ENCODE measurements at places on chromosomes 1 and 21.

- DNase-seq = no peak
Measured at GRCh38 chr21:45638707-45639106, 4.8 kb upstream of the PCBP3 start.

DNA sequence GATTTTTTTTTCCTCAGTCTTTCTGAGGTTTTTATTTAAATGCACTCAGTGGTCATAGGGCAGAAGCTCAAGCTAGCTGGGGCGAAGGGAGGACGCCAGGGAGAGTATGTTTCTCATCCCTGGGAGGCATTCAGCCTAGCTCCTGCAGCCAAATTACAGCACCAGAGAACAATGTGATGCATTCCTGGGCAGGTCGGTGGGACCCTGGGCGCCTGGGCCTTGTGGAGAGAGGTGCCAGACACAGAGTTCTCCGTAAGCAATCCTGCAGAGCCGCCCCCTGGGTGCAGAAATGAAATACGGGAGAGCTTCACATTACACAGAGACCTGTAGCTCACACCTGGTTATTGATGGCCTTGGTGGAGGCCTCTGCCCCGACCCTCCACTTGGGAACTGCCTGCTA is 15.5 kb downstream of the WNT2B start:
- DNase-seq = peak; percentile 86

- no peak for DNase-seq
Measured at GRCh38 chr1:213060836-213061235, 9.8 kb downstream of the RPS6KC1 start.

DNA sequence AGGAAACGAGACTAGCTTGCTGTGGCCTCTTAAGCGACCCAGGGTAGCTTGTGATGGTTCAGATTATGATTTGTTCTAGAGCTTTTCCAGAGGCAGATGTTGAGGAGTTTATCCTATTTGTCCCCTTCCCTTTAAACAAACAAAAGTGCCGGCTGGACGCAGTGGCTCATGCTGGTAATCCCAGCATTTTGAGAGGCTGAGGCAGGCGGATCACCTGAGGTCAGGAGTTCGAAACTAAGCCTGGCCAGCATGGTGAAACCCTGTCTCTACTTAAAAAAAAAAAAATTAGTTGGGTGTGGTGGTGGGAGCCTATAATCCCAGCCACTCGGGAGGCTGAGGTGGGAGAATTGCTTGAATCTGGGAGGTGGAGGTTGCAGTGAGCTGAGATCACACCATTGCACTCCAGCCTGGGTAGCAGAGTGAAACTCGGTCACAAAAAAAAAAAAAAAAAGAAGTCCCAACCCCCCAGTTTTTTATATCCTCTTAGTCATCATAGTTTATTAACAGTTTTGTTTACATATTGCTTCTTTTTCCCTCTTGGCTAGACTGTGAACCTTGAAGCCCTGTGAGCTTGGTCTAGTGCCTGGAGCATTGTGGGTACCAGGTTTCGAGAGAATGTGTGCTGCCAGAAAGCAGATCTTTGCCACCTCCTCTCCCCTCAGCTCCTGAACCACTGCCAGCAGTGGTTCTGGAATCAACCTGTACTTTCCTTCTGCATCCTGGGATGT is 29.8 kb downstream of the MAPKAPK2 start:
- peak; percentile 73 for DNase-seq

- no peak for DNase-seq
Measured at GRCh38 chr1:59219916-59220315, 77.0 kb upstream of the FGGY start.

GRCh38 chr1:3167255-3167654 is 98.3 kb downstream of the PRDM16 start:
- DNase-seq = no peak

- DNase-seq = peak; percentile 49
Measured at GRCh38 chr1:180881806-180882509, 30.7 kb upstream of the KIAA1614 start.

Data from EL (cell line).